ENCODE measurements at places on chromosomes 4 and X.

GRCh38 chrX:115579327-115579726, 18.4 kb downstream of the PLS3 start:
- DNase-seq, result no peak

DNA sequence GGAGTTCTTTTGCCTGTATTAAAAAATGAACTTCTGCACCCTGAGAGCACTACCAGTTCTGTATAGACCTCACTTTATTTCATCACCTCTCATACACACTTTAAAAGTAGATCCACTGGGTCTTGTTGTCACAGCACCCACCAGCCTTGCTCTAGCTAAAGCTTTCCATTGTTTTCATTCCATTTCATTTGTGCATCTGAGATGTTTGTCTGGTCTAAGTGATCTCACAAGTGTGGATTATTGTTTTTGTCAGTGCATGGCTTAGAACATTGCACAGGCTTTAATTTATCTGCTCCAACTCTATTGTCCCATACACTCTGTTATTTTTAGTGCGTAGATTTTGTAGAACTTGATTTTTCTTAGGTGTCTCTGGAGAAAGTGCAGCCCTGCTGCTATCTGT, 1157.5 kb upstream of the PABPC4L start:
- no peak for DNase-seq

GRCh38 chr4:153480704-153481103, 14.5 kb downstream of the TMEM131L start:
- no peak for DNase-seq

- no peak for DNase-seq
Measured at GRCh38 chr4:2691952-2692435, 64.1 kb downstream of the TNIP2 start.

DNA sequence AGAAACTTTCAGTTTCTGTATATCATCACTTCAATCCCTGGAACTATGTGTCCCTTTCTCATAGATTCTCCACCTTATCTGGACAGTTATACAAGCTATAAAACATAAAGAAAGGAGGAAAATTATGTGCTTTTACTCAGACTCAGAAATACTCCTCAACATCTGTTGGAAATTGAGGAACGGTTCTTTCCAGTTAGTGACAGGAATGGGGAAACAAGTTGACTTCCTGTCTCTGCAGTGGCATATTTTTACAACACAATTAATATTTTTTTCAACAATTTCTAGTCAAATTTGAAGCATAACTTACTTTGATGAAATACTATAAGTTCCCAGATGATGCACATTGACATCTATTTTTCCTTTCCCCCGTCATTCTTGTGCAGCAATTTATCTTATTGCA, 27.9 kb downstream of the ABHD18 start:
- no peak for DNase-seq

DNA sequence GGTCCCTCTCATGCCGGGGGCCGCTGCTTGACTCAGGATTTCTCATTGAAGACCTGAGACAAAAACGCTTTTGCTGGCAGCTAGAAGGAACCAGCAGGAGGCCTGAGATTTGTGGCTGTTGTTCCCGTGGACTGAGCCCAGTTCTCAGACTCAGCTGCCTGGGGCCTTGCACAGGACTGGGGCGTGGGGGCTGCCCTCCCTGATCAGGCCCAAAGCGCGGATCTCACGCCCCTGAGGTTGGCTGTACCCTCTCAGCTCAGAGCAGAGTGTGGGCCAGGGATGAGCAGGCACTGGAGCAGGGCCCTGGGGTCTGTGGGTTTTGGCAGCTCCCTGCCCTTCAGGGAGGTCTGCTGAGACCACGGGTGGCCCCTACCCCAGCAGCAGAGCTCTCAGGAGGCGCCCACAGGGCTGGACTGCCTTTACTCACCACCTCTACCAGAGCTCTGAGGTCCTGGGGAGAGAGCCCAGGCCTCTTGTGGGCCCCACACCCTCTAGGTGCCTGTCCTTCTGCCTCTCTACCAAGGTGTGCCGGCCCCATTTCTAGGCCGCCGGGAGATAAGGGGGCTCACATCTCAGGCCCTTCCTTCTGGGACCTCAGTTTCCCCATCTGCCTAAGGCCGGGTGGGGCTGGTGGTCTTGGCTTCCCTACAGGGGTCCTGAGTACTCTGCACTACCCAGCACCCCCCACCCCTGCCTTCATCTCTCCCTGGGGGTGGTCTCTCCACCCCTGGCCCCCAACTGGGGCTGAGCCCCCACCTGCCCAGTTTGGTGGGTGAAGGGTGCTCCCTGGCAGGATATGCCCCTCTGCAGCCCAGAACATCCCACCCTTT, 5.6 kb downstream of the MSANTD1 start:
- DNase-seq, result no peak

DNA sequence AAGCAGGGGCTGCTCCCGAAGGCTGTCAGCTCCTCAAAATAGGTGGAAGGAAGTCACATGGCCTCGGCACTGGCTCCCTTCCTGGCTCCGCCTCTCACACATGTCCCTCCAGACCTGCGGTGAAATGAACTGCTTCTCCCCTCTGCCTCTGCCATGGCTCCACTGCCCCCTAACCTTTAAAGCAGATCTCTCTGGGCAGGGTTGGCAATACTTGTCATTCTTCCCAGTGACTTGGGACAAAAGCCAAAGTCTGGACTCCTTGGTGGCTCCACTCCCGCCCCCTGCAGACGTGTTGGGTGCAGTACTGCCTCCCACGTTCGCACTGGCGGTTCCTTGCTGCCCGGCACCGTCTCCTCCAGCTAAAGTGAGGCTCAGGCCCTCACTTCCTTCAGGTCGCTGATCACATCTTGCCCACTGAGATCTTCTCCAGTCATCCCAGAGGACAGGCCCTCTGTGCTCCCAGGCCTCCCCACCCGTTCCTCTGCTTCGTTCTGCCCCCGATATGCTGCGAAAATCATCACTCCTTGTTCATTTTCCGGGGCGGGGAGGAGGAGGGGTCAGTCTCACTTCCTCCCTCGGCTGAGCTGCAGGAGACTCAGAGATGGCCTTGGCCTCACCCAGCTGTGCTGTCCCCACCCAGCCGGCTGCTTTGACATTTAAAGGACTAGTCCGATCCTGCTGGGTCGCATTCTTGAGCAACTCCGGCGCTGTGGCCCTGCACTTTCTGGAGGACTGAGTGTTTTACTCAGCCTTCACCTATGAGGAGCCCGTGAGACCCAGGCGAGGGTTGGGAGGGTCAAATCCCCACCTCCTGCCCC, 97.4 kb downstream of the PHKA2 start:
- peak; percentile 54 for DNase-seq

DNA sequence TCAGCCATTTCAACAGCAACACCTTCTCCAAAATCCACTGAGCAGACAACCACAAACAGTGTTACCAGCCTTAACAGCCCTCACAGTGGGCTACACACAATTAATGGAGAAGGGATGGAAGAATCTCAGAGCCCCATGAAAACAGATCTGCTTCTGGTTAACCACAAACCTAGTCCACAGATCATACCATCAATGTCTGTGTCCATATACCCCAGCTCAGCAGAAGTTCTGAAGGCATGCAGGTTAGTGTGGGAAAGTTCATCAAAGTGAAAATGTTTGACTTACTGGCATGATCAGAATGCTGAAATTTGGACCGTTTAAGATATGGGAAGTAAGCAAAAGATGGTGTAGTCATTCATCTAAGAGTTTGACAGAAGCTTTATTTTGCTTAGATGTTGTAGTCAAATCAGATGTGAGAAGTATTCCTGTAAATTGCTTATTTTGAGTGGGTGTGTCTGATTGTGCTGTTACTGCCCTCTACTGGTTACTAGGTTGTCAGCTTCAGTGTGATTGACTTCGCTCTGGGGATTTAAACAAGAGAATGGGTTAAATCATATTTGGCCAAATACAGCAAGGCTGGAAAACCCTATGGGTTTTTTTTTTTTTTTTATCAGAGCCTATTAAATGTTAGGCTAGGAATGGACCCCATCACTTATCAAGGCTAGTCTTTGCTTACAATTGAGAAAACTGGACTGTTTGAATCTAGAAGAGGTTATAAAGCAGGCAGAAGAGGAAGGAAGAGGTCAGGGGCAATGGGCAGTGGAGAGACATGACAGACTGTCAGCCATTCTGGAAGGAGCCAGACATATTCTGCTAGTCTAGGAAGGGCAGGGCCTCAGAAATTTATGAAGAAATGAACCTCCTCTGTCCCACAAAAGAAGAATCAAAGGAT, 130.3 kb downstream of the DIPK2B start:
- DNase-seq, result no peak

- no peak for DNase-seq
Measured at GRCh38 chrX:155065035-155065734, 5.8 kb downstream of the CMC4 start.

- no peak for DNase-seq
Measured at GRCh38 chr4:153062652-153063168, 126.6 kb downstream of the FHDC1 start.

DNA sequence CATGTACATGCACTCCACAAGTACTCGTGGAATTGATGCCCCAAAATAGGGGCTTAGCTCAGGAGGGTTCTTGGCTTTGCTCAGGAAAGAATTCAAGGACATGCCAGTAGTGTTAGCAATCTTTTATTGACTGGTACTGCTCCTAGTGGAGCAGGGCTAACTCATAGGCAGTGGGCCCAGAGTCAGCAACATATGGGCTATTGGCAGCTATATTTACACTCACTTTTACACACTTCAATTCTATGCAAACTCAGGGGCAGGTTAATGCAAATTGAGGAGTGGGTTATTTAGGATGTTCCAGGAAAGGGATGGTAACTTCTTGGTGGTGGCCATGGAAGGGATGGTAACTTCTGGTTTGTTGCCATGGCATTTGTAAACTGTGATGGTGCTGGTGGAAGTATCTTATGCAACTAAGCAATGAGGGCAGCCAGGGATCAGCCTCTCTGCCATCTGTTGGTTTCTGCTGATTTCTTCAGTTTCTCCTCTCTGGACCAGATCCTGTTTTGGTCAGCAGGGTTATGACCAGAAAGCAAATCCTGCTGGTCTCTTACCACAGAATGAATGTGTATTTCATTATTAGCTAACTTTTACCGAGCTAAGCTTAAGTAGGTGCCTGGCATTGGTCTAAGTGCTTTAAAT, 69.2 kb upstream of the FAT1 start:
- no peak for DNase-seq

GRCh38 chr4:18404642-18405041, 383.1 kb upstream of the LCORL start:
- no peak for DNase-seq

Data from GM19239 (cell line).